ENCODE measurements at places on chromosomes 2 and 18.

GRCh38 chr18:79587779-79588635 is 91.6 kb upstream of the CTDP1 start:
- DNase-seq = no peak

- DNase-seq = no peak
These were observed 12.1 kb downstream of the HOXD3 start for GRCh38 chr2:176169181-176169580.

DNA sequence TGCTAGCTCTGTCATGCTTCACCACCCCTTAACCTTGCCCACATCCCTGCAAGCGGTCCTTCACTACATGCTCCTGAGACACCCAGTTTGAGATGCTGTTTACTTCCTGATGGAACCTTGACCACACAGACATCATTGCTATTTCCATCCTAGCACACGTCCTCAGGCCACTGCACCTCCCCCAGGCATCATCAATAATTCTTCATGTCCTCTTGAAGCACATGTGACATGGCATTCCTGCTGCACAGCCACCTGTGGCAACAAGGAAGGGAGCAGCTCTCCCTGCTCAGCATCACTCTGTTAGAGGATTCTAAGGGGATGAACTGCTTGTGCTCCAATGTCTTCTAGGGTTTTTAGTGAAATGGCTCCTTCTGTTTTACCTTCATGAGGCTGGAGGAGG is 26.1 kb upstream of the ST3GAL5 start:
- DNase-seq = no peak

DNA sequence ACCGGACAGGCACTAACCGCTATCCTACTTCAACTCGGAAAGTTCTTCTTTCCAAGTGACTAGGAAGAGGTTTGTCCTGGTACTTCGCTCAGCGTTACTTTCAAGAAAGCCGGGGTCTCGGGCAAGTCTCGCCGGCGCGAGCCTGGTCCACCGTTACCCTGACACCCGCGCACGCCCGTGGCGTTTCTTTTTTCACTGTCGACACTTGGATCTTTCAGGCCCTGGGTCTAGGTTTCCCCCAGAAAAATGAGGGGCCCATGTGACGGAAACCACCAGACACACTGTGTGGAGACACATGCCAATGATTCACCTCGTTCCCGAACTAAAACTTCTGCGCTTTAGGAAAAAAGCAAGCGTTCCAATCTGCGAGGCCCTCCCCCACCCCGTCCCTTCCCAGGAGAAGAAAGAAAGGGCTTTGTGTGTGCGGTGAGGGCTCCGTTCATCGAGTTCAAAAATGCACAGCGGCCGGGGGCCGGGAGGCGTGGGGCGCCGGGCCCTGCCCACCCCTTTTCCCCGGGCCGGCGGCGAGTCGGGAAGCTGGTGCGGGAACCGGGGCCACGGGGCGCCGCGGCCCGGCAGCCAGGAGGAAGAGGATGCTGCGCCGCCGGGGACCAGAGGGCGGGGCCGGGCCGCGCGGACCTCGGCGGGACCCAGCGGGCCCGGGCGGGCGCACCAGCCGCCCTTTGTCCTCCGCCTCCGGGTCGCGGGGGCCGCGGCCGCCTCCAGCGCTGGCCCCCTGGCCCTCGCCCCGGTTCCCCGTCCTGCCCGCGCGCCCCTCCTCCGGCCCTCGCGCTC is 2.6 kb downstream of the ZNF521 start:
- no peak for DNase-seq

GRCh38 chr2:219469186-219469724 is 29.4 kb upstream of the GMPPA start:
- DNase-seq = no peak

GRCh38 chr2:193894081-193894480 is 1699.3 kb upstream of the TMEFF2 start:
- no peak for DNase-seq

DNA sequence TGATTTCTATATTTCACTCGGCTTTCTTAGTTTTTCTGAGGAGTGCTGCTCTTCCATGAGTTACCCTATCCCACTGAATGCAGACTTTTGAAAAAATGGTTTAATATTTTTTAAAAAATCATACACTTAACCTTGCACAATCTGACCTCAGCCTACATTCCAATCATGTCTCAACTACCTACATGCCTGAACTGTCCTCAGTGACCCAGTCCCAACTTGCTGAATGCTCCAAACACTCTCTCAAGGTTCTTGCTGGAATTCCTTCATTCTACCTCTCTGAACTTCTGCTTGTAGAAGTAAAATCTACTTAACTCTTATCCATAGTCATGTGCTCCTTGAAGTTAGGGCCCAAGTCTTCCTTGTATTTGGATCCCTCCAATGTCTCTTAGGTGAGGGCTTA is 181.6 kb downstream of the XIRP2 start:
- DNase-seq = no peak

- no peak for DNase-seq
These were observed 190.6 kb downstream of the TDRD15 start for GRCh38 chr2:21314322-21314835.

GRCh38 chr2:152337511-152337903 is 2.5 kb downstream of the FMNL2 start:
- DNase-seq = no peak

DNA sequence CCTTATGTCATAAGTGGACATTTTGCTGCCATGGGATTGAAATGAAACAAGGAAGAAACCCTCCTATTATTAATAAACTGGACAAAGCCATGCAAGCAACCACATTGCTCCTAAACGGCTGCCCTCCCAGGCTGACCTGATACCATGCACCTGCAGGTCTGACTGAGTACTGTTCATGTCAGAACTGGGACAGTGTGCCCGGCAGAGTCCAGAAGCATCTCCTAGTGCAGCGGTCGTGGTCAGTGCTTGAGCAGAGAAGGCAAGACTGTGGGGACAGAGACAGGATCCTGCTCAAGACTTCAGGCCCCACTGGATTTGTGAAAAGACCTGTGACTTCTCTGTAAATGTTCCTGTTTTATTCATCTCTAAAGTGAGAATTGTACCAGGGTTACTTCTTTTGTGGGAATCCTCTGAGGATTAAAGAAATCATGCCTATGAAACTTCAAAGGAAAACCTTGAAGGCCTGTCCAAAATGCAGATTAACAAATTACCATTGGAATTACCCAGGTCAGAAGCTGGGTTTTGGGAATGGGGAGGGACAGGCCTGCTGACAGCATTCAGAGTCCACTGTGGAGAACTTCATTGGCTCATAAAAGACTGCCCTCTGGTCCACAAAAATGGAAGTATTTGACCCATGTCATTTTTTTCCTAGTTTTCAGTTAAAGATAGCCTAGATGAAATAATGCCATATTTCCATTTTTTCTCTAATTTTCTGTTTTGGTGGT is 13.9 kb downstream of the RNF144A start:
- DNase-seq = no peak

GRCh38 chr18:37351110-37351509 is 214.5 kb downstream of the CELF4 start:
- no peak for DNase-seq

GRCh38 chr2:99476629-99477028 is 13.2 kb downstream of the REV1 start:
- DNase-seq = no peak

- no peak for DNase-seq
These were observed 638 bp downstream of the ST3GAL5 start for GRCh38 chr2:85888020-85888683.

DNA sequence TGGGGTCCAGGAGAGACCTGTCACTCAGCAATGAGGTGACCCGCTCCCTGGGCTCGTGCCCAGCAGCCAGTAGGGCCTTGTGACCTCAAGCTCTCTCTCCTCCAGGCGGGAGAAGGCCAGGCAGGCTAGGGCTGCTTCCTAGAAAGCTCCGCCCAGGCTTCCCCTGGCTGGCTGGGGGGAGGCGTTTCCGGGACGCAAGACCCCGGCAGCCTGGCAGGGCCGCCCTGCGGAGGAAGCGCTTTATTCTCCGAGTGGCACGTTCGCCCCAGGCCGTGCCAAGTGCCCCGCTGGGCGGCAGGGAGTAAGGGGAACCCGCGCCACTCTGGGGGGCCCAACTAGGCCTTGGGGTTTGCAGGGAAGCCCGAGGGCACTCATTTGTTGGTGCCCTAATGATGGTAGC is 21.2 kb upstream of the EPAS1 start:
- DNase-seq = no peak

- no peak for DNase-seq
These were observed 6.9 kb downstream of the ANKRD53 start for GRCh38 chr2:70985283-70985688.

GRCh38 chr2:229586012-229586411 is 128.3 kb downstream of the DNER start:
- DNase-seq = no peak

GRCh38 chr2:100321179-100321865 is 979 bp downstream of the LONRF2 start:
- DNase-seq = no peak

- DNase-seq = no peak
These were observed 313.6 kb upstream of the CDH20 start for GRCh38 chr18:61019338-61020301.

DNA sequence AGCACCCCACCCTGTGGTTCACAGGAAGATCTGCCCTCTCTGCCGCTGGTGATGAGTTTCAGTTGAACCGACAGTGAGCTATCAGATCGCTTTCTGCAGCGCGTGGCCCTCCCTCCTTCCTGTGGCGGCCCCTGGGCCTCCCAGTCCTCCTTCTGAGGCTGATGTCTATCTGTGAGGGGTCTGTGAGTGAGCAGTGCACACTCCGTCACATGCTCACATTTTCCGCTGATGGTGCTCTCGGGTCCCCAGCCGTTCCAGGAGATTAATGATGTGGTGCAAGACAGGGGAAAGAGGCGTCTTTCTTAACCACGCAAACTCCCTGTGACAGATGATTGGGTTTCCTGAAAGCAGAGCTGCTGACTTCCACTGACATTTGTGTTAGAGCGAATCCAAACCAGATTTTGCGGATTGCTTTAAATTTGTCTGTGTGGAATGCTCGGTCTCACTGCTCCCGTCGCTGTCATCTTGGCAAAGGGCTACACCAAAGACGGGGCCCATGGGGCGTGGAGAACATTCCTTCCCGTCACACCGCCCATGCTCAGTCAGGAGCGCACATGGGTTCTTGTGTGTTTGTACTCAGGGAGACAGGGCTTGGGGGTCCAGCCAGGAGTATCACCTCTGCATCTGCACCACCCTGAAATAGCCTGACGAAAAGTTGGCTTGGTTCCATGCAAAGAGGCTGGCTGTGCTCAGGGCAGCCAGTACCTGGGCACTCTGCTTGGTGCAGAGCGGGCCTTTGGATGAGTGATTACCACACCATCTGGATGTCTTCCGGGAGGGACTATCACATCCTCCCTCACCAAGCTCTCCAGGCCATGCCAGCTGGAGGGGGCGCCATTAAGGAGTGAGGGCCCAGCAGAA is 154.7 kb upstream of the HS6ST1 start:
- no peak for DNase-seq

DNA sequence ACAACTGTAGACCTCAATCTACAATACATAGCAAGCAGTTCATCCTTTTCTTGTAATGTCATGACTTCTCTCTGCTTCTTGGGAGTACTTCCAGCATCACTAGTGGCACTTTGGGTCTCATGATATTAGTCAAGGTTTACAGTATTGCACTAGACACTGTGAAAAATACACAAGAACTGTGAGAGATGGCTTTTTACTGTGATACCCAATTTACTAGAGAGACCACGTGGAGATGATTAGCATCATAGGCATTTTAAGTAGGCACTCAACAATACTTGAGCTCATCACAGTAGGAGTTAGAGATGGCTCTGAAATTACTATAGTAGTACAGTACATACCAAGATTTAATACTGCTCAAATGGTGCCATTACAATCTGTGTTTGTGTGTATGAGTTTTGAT is 112.8 kb upstream of the EML6 start:
- DNase-seq = no peak

GRCh38 chr2:237583385-237584295 is 6.9 kb downstream of the RAB17 start:
- no peak for DNase-seq

GRCh38 chr2:163467251-163467630 is 268.6 kb downstream of the FIGN start:
- no peak for DNase-seq

DNA sequence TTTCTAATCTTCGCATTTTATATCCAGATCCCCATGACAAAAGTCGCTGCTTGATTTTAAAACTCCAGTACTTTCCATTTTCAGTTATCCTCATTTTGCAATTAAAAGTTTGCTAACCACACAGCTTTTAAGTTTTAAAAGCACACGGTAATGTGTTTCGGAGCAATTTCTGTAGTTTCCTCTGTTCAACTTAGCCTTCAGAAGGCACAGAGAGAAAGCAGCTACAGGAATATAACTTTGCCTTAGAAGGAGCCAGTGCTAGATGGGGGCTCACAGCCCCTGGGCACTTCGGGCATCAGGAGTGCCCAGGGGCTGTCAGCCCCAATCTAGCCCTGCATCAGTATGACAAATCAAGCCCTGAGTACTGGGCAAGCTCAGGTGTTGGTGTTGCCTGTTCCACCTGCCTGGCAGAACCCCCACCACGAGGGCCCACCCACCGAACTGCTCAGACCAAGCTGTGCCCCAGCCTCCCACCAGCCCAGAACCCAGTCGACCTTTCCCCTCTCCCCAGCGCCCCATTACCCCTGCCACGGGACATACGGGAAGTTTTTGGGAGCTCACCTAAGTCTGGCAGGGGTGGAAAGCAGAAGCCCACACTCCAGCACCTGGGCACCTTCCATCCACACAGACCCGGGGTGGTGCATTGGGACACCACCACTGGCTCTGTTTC is 47.3 kb downstream of the TRABD2A start:
- no peak for DNase-seq

DNA sequence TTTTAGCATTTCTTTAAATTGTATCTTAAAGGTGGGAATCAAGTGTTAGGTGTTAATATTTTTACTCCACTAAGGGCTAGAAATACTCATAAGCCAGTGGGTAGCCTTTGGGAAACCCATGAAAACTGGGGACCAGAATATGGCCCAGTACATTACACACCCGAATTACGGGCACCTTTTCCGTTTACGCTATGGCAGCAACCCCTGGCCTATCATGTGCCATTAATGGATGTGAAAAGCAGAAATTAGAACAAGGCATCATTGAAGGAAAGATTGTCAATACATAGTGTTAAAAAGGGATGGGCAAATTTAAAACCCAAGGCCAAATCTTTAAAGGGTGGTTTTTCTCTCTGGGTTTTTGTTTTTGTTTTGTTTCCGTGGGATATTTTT is 781 bp downstream of the FARP2 start:
- DNase-seq = no peak

- DNase-seq = no peak
These were observed 33.4 kb upstream of the PPP4R1 start for GRCh38 chr18:9647496-9648323.

DNA sequence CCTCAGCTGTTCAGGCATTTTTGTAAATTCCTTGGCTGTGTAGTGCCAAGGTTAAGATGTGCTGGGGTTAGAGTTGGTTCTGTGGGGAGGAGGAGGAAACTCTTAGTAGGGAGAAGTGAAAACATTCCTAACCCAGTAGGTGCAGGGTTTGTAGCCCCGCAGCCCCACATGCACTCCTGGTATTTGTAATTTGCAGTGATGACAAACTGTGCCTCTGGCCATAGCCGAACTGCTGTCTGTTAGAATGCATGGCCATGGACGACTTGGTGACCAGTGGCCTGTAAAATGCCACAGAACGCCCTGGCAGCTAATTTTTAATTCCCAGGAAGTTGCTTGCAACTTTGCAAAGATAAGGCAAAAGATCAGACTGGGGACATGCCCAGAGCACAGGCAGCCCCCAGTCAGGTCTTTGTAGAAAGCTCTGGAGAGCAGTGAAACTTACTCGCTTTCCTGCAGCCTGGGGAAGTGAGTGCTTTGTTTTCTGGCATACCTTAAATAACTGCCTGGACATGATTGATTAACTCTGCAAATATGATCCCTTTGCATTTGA is 38.4 kb downstream of the LYPD6B start:
- DNase-seq = no peak

All from activated naive CD4-positive, alpha-beta T cell (primary cell).